Stimulated activated CD4-positive, alpha-beta T cell treated with anti-CD3 and anti-CD28 coated beads, Interleukin-2, amount 100 ng/mL, for 4 hours (primary cell): ENCODE measurements at places on chromosomes 3 and 15.

DNA sequence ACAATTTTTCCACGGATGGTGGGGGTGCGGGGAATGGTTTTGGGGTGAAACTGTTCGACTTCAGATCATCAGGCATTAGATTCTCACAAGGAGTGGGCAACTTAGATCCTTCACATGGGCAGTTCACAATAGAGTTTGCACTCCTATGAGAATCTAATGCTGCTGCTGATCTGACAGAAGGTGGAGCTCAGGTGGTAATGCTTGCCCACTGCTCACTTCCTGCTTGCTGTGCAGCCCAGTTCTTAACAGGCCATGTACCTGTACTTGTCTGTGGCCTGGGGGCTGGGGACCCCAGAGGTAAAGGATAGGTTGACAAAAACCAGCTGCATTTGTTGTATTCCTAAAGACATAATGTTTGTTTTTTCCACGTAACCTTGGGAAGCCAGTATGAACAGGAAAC lies 16.0 kb downstream of the DZIP3 start:
- no peak for DNase-seq

DNA sequence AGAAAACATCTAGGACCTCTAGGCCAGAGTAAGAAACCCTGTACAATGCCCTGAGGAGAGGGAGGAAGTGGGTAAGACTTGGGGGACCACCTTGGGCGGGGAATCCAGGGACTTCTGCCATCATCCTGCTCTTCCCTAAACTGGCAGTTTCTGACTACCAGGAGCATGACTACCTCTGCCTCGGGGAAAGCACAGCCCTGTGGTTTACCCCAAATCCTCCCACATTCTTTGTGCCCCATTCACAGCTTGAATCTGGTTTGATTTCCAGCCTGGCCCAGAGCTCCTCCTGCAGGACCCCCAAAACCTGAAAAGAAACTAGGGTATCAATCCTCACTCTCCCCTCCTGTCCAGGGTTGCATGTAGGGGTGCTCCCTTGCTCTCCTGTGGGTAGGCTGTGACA lies 4.7 kb downstream of the C3orf18 start:
- no peak for DNase-seq

- no peak for DNase-seq
These were observed 378 bp upstream of the FEM1B start for GRCh38 chr15:68277131-68277602.

DNA sequence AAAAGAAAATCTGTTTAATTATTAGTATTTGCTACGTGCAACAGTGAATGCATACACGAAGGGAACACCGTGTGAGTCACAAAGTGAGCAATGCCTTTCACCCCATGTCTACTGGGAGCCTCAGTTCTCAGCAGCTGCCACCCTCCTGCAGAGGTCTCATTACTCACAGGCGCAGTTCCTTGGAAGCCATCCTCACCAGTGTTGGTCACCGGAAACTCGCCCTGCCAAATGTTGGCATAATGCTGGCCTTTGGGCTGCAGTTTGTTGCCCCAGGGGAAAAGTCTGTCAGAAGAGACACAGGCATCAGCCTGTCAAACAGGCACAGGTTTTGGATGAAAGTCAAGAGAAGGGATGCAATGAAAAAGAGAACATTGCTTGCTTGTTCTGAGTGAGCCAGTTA lies 50.1 kb downstream of the SUMF1 start:
- DNase-seq: no peak

DNA sequence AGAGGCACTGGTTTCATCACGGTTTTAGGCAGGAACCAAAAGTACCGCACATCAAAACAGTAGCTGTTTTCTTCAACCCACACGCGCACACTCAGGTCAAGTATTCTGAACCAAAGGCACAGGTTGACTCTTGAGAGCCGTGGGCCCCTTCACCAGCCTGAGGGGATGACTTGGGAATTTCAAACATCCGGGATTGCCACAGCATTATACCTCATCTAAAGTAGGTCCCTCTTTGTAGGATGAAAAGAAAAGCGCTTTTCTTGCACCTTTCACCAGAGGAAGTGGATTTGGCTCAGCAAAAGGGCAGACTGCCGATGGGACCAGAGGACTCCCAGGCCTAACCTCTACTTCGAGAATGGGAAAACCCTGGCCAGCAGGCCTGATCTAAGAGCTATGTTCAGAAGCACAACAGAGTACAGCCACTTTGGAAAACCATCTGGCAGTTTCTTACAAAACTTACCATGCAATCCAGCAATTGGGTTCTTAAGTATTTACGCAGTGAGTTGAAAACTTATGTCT lies 88.2 kb upstream of the PROK2 start:
- no peak for DNase-seq

DNA sequence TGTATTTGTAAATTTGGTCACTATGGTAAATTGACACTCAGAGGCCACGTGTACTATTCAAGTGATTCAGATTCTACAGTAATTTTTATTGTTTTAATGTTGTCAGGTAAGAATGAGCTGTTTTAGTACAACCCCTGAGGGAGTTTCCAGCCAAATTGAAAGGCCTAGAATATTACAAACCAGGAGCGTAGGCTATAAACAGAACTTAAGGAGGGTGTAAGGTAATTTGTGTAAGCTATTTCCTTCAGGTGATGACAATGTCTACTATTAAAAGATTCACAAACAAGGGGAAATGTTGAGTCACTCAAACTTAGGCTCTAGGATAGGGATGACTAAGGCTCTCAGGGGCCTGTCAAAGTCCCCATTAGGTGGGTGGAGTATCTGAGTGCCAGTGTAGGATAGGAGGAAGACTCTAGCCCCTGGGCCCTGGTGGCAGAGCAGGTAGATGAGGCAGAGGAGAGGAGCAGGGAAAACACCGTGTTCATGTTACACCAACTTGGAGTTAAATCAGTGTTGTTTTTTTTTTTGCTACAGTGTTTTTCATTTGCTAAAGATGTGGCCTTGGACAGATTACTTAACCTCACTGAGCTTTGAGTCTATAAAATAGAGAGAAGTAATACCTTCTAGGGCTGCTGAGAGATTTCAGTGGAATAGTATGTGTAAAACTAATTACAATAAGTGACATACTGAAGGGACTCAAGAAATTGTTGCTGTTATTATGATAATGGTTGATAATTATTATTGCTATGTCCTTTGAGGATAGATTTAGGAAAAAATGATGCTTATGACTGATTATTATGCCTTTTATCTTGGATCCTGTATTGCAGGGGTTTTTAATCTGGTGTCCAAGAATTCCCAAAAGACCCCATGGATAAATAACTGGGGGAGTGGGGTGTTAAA lies 10.3 kb downstream of the TM4SF1 start:
- no peak for DNase-seq

GRCh38 chr15:76274821-76275220 lies 36.4 kb downstream of the ETFA start:
- no peak for DNase-seq

GRCh38 chr3:195416795-195417194 lies 26.0 kb downstream of the ACAP2 start:
- no peak for DNase-seq

- DNase-seq: no peak
These were observed 50.9 kb downstream of the IQCH start for GRCh38 chr15:67305506-67305905.

DNA sequence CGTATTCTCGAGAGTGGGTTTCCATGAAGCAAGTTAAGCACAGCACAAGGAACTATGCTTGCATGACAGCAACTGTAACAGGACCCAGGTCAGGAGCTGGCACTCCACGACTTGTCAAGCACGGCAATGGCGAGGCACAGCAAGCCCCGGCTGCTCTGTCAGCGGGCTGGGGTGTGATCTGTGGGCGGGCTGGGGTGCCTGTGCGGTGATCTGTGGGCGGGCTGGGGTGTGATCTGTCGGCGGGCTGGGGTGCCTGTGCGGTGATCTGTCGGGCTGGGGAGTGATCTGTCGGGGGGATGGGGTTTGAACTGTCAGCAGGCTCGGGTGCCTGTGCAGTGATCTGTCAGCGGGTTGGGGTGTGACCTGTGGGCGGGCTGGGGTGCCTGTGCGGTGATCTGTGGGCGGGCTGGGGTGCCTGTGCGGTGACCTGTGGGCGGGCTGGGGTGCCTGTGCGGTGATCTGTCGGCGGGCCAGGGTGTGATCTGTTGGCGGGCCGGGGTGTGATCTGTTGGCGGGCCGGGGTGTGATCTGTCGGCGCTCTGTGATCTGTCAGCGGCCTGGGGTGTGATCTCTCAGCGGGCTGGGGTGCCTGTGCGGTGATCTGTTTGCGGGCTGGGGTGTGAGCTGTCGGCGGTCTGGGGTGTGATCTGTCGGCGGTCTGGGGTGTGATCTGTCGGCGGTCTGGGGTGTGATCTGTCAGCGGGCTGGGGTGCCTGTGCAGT lies 205.7 kb downstream of the XXYLT1 start:
- DNase-seq: no peak

GRCh38 chr3:138398791-138399575 lies 35.4 kb upstream of the ESYT3 start:
- no peak for DNase-seq

GRCh38 chr3:47006145-47006651 lies 26.7 kb downstream of the NBEAL2 start:
- no peak for DNase-seq

GRCh38 chr15:70236341-70237086 lies 138.8 kb upstream of the TLE3 start:
- no peak for DNase-seq

- no peak for DNase-seq
These were observed 84.3 kb upstream of the FXR1 start for GRCh38 chr3:180828001-180828720.

DNA sequence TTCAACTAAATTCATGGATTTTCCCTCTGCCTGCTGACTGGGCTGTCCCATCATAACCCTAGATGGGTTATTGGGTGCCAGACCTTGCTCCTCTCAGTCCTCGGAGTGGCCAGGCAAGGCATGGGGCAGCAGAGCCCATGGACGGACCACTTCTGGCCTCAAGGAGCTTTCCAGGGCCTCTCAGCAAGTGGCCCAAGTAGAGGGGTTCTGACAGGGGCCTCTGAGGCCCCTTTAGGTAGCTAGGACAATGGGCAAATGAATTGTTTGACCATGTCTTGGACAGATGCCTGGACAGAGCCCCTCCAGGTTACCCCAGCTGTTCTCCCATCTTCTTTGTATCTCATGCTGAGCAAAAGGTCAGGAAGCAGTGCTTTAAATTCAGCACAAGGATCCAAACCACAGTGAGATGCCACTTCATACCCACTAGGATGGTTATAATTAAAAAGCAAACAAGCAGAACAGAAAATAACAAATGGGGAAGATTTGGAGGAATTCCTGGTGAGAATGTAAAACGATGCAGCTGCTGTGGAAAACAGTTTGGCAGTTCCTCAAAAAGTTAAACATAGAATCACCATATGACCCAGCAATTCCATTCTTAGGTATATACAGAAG lies 61.6 kb downstream of the SPSB4 start:
- DNase-seq: no peak

DNA sequence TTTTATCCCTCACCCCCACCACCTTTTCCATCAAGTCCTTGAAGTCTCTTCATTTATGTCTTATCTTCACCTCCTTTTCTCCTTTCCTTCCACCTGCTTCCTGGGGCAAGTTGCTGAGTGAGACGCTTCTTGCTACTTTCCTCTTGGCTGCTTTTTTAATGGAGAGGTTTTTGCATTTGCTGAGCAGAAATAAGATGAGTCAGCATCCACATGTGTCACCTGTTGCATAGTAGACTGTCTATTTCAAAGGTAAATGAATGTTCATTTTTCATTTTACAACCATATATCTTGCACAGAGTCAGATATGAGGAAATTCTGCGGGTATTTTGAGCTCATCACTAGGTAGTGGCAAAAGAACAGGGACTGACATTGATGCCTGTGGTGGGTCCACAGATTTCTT lies 18.6 kb downstream of the C3orf52 start:
- no peak for DNase-seq

DNA sequence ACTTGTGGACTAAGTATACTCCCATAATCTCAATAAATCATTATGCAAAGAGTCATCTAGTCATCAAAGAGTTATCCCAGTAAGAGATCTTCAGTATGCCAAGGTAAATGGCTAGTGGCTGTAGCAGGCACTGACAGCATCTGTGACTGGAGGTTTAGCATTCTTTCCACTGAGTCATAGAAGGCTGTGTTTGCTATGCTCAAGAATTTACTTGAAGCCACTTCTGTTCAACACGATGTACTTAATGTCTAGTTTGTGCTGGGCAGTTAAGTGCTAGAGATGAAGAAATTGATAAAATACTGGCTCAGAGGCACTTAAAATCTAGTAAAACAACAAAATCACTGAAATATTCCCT lies 13.0 kb downstream of the ZBED2 start:
- DNase-seq: no peak

- no peak for DNase-seq
These were observed 7.2 kb downstream of the DAPK2 start for GRCh38 chr15:64038878-64039610.

DNA sequence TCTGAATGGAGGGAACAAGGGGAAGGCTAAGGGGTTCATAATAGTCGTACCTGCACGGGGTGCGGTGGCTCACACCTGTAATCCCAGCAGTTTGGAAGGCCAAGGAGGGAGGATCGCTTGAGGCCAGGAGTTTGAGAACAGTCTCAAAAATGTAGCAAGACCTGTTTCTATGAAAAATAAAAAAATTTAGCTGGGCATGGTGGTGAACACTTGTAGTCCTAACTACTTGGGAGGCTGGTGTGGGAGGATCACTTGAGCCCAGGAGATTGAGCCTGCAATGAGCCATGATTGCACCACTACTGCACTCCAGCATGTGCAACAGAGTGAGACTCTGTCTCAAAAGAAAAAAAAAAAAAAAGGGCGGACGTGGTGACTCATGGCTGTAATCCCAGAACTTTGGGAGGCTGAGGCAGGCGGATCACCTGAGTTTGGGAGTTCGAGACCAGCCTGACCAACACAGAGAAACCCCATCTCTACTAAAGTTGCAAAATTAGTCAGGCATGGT lies 17.9 kb upstream of the HDAC11 start:
- DNase-seq: no peak

GRCh38 chr3:66910266-66911055 lies 87.6 kb upstream of the KBTBD8 start:
- DNase-seq: no peak
